ENCODE measurements at places on chromosomes 12 and 14.
A peak's percentile ranks its signal among the peaks of the same experiment; 100 is the strongest.

DNA sequence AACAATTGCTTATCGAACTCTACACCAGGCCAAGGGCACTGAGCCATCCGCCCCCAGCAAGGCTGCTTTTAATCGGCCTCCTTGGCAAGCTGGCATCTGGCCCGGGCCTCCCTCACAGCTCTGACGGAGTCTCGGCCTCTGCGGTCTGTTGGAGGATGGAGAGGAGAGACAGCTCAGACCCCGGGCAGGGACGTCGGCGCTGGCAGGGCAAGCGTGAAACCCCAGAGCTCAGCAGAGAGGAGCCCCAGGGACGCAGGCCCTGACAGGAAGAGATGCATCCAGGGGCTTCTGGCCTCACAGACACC is 17.5 kb downstream of the CAMKK2 start:
- no peak for DNase-seq

- no peak for DNase-seq
Measured at GRCh38 chr14:61609884-61610283, 85.4 kb upstream of the HIF1A start.

DNA sequence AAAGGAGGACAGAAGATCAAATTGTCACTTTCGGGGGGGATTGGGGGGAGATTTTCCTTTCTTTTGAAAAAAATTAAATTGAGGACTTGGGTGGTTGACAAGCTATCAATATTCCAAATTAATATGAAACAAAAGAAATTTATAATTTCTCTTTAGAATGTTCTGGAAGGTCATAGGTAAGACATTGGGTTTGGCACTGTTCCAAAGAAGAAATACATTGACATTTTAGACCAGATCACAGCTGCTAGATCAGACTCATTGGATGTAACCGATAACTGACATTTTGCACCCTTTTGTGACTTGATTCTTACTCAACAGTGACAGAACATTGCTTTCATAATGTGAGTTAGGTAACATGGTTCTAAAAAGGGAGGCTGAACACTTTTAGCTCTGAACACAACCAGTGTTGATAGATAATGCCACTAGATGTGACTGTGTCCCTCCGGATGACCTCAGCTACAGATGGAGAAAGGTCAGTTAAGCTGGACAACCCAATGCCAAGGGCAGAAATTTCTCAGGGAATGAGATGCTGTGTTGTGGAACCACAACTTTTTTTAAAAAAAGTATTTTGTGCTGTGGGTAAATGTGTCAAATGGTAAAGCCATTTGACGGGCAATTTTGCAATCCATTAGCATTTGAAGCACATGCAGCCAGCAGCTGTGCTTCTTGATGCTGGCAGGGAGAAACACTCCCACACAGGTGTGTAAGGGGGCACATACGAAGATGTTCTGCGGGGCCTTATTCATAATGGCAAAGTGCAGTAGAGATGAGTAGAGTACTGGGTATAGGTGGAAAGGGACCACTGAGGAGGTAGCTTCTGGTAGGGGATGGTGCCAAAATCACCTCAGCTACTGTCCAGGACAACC is 62.9 kb downstream of the RFX4 start:
- no peak for DNase-seq

- DNase-seq = peak; percentile 94
Measured at GRCh38 chr12:104524034-104524832, 67.5 kb downstream of the CHST11 start.

DNA sequence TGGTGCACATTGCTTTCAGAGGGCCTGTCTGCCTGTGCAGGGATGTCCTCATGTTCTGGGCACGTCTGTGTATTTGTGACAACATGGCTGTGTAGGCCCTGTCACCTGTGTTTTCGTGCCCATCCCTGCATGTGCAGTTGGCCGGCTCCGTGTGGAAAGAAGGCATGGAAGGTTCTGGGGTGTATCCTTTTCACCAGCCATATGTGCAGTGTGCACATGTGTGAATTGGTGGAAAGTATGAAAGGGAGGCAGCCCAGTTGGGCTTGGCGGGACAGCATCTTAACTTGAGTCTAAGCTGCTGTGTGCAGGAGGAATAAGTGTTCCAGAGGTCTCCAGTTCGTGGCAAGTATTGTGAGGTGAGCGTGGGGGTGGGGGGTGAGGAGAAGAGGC is 669 bp downstream of the TSPAN11 start:
- no peak for DNase-seq

DNA sequence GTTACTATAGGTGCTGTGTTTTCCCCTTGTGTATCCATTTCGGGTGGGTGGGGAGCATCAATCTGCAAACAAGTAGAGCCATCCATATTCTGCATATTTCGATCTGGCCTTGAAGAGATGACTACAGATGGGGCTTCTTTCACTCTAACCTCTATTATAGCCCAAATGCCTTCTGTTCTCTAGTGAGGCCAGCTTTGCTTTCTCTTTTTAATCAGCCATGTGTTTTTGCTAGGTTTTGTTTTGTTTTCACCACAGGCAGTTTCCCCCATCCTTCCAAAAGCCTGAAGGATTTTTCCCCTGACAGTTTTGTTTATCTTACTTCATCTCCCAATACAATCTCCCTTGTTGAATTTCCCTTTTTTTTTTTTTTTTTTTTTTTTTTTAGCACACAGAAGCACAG is 224.1 kb downstream of the BTG1 start:
- no peak for DNase-seq

DNA sequence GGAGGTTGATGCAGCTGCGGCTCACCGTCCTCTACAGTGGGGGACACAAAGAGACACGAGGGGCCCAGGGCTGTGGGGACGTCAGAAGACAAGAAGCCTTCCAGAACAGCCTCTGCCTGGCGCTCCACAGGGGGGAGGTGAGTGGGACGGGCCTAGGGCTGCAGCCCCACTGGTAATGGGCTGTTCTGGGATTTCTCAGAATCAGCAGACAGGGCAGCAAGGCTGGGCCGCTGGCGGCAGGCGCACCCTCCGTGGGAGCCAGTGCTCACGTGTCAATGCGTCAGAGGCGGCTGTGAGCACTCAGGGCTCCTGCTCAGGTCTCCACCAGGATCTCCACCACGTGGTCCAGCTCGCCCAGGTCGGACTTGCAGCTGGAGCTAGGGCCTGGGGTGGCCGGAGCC is 10.0 kb downstream of the CDCA4 start:
- DNase-seq = no peak

DNA sequence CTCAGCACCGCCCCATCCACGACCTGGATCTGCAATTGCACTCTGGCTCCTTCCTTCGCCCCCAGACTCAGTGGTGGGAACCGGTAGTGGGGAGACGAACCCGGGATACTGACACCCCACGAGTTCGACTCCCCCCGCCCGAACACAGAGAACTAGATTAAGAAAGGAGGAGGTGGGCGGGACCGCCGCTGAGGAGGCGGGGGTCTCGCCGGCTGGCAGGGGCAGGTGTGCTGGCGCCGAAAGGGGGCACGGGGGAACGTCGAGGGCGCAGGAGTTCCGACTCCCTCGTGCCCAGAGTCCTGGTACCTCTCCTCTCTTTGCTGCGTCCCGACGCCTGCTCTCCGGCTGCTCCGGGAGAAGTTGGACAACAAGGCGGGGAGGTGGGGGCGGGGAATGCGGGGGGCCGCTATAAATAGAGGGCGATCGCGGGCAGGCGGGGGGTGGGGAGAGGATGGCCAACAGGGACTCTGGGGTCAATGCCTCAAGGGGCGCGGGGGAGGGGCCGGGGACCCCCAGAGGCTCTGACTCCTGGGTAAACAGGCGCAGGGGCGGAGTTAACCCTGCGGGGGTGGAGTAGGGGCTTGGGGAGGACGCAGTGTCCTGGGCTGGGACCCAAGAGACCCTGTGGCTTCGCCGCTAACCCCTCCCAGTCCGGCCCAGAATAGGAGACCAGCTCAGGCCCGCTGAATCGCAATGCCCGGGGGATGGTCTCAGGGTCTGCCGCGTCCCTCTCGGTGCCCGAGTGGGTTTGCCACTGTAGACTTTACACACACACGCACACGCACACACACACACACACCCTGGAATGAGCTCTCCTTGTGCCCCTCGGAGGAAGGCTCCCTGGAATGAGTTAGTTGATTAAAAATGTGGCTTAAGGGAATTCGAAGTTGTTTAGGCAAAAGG is 761 bp upstream of the NDRG2 start:
- no peak for DNase-seq

DNA sequence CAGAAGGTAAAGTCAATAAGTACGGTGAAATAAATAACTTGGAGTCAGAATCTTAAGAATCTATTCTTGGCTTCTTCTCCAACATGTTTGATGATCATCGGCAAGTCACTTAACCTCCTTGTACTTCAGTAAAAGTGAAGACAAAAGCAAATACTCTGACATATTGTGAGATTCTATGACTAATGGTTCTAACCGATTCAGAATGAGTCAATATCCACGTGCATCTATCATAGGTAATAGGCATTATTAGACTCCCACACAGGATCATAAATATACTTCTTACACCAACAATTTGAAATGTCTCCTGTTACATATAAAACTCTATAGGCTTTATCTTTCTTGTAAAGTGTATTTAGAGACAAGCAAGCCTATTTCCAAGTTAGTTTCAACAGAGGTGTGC is 144.4 kb upstream of the ATXN7L3B start:
- no peak for DNase-seq

- no peak for DNase-seq
Measured at GRCh38 chr12:132529906-132530305, 40.0 kb downstream of the FBRSL1 start.

DNA sequence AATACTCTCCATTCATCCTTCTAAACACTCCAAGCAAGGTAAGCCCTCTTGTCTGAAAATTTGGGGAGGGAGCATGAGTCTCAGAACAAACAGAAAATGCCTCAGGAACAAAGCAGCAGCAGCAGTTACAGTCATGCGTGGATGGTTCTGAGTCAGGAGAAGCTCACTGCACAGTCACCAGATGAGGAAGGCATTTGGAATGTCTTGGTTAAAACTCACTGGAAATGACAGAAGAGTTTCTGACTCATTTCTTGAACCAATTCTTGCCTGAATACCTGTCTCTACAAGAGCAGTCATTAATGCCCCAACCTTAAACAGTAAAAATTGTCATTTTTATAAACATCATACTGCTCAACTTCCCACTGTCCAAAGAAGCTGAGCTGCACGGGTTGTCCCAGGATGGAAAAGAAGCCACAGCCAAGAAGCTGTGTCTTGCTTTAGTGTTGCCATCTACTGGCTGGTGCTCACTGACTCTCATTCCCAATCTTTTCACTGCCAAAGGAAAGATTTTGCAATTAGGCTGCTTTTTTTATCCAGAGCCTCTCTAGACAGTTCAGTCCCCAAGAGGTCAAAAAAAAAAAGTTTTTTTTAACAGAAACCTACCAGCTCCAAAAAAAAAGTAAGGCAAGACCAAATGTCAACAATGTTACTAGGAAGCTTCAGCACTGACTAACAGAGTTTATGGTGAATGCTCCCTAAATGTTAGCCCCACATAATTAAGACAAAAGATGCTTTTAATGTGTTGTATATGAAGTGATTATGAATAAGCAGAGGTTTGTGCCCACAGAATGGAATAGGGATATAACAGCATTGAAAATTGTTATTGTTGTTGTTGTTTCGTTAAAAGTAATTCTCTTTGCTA is 40.4 kb downstream of the KICS2 start:
- peak; percentile 53 for DNase-seq

DNA sequence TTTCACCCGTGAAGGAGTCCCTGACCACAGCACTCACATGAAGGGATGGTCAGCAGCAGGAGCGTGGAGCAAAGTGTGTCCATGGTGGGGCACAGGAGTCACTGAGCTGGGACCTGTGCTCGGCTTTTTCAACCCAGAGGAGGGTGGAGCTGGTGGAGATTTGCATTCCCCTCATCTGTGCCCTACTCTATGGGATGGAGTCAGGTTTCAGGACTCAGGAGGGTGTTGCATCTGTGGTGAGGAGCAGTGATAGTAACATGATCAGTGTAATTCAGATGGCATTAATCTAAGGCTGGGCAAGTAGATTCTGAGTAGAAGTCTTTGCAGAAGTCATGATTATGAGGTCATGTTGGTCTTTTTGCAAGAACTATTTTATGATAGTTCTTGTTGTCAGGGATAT is 511.9 kb downstream of the TMEM121 start:
- no peak for DNase-seq

- no peak for DNase-seq
Measured at GRCh38 chr12:109255377-109255776, 53.7 kb downstream of the FOXN4 start.

GRCh38 chr14:98237939-98238338 is 1034.1 kb downstream of the BCL11B start:
- no peak for DNase-seq

DNA sequence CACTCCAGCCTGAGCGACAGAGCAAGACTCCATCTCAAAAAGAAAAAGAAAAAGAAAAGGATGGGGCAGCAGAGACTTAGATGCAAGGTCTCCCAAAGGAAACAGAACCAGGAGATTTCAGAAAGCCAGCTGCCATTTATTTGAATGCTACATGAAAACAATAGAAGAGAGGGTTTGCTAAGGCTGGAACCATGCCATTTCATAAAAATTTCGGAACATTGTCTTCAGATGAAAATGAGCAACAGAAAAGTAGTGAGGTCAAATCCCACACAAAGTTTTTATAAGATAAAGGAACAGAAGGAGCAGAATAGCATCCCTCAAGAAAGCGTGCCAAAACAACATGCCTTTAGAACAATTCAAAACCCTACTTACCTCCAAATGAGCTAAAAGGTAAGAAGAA is 175.3 kb downstream of the ETV6 start:
- no peak for DNase-seq

- no peak for DNase-seq
Measured at GRCh38 chr12:15206338-15206737, 14.9 kb downstream of the RERG start.

GRCh38 chr12:109596418-109597244 is 23.0 kb downstream of the MVK start:
- no peak for DNase-seq

DNA sequence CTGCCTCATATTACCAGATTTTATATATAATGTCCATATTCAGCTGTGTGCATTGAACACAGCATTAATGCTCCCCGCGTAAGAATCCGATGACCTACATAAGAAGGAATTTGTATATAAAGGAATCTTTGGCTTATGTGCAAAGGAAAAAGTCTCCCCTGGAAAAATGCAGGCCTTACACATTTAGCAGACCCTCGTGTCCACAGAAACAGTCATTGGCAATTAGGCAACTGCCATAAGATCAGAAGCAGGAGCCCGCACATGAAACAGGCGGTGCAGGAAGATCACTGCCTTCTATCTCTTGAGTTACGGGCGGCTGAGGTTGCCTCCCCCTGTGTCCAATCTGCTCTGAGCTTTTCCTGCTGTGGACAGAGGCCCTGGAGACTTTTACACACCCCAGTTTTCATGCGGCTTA is 63.2 kb upstream of the RFX4 start:
- DNase-seq = no peak

DNA sequence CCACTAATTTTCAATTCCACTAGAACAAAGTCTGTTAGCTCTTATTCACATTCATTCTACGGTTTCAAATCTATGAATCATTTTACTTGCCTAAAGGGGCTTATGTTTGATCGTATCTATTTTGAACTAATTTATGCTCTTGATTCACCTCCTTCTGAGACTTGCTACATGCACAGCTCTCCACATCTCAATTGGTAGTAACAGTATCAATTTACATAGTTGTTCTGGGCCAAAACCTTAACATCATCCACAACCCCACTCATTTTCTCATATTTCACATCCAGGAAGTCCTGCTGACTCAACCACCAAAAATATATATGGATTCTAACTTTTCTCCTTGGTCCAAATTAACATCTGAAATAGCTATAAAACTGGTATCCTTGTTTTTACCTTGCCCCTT is 208.6 kb downstream of the RASSF9 start:
- no peak for DNase-seq

GRCh38 chr12:117214797-117215196 is 24.5 kb upstream of the FBXO21 start:
- DNase-seq = no peak
